ENCODE measurements at places on chromosomes 7 and 10.

GRCh38 chr7:18020138-18020715 lies 7.4 kb downstream of the PRPS1L1 start:
- DNase-seq, result peak; percentile 37

DNA sequence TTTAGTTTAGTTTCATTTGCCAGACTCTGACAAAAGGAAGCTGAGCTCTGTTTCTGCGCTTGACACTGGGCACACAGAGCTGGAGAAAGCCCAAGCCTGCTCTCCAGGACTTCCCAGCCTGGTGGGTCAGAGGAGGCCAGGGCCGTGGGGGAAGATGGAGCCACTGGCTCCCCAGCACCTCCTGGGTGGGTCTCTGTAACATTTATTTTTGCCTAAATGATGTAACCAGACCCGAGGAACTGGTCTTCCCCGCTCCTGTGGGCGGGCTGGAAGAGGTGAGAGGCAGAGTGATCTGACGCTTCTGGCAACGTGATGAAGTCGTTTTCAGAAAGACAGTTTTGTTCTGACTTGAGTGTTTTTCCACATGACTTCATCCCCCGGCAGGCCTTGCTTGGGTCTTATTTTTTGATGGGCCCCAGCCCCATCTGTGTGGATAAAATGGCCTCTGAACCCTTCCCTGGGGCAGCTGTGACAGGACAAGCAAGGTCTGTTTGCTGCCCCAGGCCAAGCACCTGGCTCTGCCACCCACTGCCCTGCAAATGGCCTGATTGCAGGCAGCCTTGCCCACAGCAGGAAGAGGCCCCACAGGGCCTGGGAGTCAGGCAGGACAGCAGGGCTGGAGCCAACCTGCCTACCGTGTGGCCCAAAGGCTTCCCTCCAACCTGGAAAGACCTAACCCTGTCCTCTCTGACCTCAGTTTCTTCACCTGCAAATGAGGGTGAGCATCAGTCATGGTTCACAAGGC lies 304.9 kb upstream of the ZMIZ1 start:
- no peak for DNase-seq

GRCh38 chr7:92595281-92595680 lies 5.1 kb upstream of the FAM133B start:
- no peak for DNase-seq

DNA sequence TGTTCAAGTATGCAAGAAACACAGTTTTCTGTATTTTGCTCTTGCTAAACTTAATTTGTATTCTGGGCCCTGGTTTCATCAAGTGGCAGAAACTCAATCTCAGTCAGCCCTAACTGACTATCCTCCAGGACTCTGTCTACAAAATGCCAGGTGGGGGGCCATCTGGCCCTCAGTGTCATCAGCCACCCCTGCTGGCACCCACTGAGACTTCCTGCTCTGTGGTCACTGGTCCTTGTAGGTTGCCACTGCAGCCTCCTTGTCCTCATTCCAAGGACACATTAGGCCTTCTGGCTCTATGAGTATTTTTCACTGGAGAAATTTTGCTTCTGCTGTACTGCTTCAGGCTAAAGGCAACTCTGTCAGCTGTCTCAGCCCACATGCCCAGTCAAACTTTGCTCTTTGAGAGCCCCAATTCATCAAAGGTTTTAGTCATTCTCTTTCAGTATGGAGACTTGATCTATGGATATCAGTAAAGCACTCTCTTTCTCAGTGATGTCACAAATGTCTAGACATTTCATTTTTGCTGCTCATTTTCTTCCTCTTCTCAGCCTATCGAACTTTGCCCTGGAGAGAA lies 163.6 kb downstream of the KCND2 start:
- DNase-seq, result no peak

DNA sequence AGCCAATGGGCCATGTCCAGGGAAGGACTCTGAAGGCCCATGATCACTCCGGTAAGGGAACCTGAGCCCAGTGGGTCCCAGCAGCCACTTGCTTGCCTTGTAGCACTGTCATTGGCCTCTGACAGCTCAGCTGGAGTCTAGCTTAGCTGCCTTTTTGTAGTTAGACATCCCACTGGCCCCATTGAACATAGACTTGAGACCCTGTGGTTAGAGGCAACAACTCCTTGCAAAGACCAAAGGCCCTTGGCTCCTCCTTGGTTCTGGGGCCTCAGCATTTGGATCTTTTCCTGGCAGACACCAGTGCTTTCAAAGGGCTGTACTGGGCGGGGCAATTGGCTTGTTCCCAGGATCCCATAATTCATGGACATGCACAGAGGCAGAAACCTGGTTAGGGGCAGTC lies 321.2 kb downstream of the CXCL12 start:
- no peak for DNase-seq

GRCh38 chr7:17773289-17773626 lies 167.0 kb downstream of the SNX13 start:
- no peak for DNase-seq

GRCh38 chr7:41146429-41146828 lies 556.5 kb downstream of the INHBA start:
- no peak for DNase-seq

GRCh38 chr7:51069411-51070083 lies 247.1 kb downstream of the COBL start:
- no peak for DNase-seq

DNA sequence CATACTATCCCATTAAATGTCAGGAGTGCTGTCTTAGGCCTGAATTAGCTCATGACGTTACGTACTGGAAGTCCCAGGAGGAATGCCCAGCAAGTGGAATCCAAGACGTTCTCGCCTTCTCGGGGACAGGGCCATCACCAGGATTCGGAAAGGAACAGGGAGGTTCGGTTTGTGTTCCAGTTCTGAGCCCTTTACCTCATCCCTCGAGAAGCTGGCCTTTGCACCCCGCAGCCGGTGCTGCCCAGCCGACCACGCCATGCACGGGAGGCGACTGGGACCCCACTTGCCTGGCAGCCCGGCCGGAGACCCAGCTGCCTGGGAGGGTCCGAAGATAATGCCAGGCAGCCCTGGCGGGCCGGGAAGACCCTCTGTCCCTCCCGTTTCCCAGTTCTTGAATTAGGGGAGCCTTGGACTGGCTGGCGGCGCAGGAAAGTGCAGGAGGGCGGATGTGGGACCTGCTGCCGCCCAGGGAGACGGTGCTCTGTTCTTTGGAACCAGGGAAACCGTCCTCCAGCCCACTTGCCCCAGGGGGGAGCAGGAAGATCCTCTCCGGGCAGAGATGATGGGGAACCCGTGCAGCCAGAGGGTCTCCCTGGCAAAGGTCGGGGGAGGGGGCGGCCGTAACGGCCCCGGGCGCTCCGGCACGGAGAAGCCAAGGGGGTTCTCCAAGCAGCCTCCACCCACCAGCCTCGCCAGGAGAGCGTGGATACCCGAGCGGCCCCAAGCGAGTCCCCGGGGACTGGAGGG lies 671 bp upstream of the CHST3 start:
- peak; percentile 68 for DNase-seq

DNA sequence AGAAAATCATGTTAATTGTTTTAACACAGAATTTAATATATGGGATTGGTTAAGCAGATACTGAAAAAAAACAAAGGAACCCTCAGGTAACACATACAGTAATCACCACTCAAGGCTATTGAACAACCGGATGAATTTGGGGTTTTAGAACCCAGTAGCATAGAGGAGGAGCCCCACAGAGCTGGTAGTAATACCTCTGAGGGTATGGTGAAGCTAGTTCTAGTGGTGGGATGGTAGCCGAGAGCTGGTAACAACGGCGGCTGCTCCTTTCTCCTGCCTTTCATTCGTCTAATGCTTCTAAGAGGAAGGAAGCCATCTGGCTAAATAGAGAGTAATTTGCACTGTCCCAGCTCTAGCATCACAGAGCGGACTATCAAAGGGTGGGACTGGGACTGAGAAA lies 52.2 kb downstream of the WAC start:
- peak; percentile 21 for DNase-seq

- no peak for DNase-seq
Measured at GRCh38 chr10:132606031-132606491, 68.5 kb downstream of the INPP5A start.

GRCh38 chr7:114671563-114672123 lies 250.3 kb upstream of the MDFIC start:
- DNase-seq, result no peak

DNA sequence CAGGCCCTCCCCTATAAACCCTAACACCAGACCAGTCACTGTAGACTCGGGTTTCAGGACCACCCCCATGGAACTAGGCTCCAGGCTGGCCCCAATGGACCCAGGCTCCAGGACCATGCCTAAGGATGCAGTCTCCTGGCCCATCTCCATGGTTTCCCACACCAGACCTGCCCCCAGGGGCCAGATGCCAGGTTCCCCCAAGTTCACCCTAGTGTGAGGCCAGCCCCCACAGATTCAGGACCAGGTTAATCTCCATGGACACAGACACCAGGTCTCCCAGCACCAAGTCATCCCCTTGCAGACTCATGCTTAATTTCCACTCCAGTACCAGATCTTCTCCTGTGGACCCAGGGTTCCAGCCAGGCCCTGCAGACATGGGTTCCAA lies 103.8 kb upstream of the LANCL2 start:
- no peak for DNase-seq

DNA sequence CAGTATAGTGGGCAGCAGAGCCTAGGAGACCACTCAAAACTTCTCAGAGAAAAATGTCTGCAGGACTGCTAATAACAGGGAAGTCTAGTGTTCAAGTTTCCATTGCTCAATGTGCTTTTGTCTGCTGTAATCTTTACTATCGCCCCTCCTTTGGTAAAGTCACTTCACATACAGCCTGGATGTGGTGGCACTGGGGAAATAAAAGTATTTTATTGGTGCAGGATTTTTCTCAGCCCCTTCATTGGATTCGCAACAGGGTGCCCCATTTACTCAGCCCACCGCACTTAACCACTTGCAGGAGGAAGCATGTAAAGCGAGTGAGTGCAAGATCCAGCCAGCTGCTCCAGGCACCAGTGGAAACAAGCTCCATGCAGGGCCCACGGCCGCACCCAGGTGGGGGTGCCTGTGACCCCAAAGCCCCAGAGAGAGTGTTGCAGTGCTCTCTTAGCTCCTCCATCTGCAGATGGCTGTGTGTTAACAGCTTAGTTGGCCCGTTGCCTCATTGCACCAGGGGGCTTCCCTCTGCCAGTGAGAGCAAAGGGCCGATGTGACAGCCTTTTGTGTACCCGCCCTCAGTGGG lies 163.5 kb upstream of the TMEM72 start:
- no peak for DNase-seq

- DNase-seq, result peak; percentile 42
Measured at GRCh38 chr7:290554-291372, 793 bp downstream of the FOXL3 start.

DNA sequence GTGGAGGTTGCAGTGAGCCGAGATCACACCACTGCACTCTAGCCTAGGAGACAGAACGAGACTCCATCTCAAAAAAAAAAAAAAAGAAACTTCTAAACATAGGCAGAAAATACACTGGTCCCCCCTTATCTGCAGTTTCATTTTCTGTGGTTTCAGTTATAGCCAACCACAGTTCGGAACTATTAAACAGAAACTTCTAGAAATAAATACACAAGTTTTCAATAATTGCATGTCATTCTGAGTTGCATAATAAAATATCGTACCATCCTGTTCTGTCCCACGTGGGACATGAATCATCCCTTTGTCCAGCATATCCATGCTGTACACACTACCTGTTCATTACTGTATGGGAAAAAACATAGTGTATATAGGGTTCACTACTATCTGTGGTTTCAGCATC lies 8.0 kb downstream of the XRCC2 start:
- DNase-seq, result no peak
